ENCODE measurements at places on chromosomes 4 and X.
A peak's percentile ranks its signal among the peaks of the same experiment; 100 is the strongest.

- DNase-seq, result no peak
These were observed 1508.1 kb downstream of the TECRL start for GRCh38 chr4:62901101-62901500.

DNA sequence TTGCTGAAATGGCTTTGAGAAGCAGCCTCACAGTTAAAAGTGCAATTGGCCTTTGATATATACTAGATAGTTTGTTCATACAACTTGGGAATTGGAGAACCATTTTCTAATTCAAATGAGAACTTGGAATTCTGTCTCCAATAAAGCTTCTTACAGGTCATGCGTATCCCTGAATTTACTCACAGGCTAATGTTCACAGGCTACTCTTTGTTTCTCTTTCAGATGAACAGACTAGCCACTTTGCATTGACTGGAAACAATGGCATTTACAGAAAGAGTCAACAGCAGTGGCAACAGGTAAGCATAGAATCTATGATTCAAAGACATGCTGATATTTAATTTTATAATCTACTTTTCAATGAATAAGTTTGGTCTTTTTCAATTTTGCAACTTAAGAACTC is 13.5 kb downstream of the AFF1 start:
- DNase-seq, result no peak

DNA sequence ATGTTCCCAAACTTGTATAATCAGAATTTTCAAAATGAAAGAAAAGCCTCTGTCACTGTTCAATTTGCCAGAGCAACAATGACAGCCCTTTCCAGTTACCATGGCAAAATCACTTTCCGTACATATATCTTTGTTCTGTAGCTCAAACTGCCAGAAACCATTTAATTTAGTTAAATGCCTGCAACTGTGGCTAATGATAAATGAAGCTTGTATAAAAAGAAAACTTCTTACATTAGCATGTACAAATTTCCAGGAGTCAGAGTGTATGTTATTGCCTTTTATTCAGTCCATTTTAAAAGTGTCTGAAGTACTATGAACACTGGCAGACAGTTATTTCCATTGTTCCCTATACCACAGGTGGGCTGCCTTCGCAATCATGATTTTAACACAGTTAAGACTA is 30.3 kb downstream of the ARAP2 start:
- DNase-seq, result no peak

DNA sequence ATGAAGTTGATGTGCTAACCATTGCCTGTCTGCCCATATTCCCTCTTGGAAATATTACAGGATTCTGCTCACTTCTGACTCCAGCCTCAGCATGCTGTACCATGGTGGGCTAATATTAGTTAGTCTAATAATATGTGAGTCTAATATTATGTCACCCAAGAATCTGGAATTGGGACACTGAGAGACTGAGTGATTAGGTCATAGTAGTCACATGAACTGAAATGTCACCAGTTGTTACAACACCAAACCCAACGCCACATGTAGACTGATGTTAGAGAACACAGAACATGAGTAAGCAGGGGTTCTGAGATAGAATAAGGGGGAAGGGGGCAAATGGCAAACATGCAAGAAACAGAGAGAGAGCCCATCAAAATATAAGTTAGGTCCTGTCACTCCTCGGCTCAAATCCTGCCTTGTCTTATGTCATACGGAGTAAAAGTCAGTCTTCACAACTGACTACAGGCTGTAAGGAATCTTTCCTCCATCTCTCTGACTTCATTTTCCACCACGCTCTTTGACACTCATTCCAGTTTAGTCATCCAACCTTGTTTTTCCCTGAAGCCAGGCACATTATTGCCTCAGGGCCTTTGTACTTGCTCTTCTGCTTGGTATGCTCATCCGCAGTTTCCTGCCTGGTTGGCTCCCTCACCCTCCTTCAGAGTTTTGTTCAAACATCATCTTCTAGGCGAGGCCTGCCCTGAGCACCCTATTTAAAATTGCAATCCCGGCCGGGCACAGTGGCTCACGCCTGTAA is 9.6 kb upstream of the SLAIN2 start:
- no peak for DNase-seq

- DNase-seq, result no peak
These were observed 3.1 kb downstream of the CT45A10 start for GRCh38 chrX:135890087-135890585.

GRCh38 chrX:93598076-93598475 is 75.3 kb downstream of the NAP1L3 start:
- no peak for DNase-seq

- DNase-seq, result no peak
These were observed 21.0 kb upstream of the IL13RA2 start for GRCh38 chrX:115038406-115038805.

DNA sequence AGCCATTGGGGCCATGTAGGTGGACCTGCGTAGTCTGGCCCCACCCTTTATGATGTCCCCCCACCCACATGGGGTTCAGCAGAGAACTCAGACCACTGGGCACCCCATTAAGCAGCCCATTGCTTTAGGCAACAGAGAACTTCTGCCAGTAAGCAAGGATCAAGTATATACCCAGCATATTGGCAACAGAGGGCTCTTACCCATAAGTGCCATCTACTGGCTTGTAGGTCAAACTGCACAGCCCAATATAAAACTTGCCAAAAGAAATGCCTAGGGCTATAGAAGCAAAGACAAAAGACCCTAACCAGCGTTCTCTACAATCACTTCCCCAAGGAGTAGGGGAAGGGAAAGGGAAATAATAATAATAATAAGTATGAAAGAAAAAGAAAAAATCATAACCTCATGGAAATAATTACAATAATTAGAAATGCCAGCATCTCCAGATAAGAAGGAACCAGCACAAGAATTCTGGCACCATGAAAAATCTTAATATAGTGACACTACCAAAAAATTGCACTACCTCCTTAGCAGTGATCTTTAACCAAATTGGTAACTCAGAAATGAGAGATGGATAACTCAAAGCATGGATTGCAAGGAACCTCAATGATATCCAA is 1090.7 kb downstream of the FAT4 start:
- DNase-seq, result no peak

DNA sequence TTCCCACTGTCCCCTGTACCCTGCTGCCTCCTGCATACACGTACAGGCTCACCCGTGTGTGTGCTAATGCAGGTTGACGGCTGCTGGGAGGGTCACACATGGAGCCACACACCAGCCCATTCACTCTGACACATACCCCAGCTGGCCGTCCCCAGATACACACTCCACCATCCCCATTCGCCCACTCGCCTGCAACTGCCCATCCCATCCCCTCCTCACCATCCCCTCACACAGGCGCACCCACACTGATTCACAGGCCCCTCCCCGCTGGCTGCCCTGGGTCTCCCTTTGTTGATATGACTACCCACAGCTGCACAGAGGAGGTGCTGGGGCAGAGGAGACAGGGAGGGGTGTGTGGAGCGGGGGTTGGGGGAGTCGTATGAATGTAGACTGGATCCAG is 25.7 kb downstream of the PJA1 start:
- DNase-seq, result no peak

- DNase-seq, result no peak
These were observed 468.6 kb downstream of the INPP4B start for GRCh38 chr4:142377342-142378091.

GRCh38 chr4:37780444-37781130 is 45.9 kb upstream of the PGM2 start:
- no peak for DNase-seq

- peak; percentile 78 for DNase-seq
These were observed 113.4 kb downstream of the SCLT1 start for GRCh38 chr4:128979934-128980333.

DNA sequence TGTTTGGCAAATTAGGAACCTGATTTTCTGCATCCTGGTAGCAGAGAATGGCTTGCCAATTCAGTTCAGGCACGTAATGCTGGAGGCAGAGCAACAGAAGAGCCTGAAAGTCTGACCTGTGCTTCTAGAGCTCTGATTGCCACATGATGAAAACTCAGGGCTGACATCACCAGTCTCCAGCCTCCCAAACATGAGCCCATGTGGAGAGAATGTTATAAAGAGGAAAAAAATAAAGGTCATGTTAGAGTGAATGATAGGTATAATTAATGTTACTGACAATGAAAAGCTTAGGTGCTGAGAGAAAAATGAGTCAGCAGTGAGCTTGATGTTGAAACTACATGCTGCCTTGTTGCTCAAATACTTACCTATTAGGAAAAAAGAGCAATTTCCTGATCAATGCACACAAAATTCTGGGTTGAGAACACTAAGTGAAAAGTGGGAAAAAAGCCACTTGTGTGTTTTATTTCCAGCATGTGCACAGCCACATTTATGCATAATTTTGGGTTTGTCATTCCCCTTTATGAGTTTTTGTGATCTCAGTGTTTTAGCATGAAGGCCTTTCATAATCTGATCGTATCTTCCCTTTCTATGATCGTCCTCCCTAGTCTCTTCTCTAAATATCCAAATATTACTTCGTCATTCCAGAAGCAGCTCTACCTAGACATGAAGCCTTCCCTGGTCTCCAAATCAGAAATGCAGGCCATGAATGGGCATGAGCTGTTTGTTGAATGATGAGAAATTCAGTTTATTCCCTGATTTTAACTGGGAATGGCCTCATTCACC is 113.3 kb upstream of the CPEB2 start:
- no peak for DNase-seq

DNA sequence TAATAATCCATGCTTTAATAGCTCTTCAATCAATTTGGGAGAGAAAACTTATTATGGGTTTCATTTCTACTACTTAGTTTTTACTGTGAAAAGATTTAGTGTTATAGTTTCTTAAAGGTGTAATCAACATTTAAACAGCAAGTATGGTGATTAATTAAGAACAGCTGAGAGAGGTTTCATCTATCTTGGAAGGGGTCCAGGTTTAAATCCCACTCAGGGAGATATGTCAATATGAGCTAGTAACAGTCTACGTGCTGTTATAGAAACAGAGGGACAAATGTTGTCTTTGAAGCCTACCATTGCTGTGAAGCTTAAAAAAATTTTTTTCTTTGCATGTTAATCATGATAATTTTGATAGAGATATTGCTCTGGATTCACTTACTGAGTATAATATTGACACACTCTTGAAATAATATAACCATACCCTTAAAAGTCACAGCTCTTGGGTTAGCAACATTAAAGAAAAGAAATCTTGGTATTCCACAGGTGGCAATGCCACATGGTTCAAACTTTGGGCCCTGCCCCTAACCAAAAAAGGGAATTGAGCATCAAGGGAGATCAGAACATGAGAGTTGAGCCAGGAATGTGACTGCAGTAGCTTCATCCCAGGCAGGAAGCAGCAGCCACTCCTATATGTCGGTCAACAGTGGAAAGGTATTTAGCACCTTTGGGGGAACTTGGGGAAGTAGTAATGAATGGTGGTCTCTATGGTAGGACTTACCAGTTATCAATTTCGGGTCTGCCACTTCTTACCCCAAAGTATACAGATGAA is 107.8 kb downstream of the ANK2 start:
- DNase-seq, result no peak

- DNase-seq, result no peak
These were observed 22.7 kb downstream of the SCML1 start for GRCh38 chrX:17759990-17760389.

GRCh38 chrX:27619975-27620374 is 29.8 kb downstream of the DCAF8L2 start:
- DNase-seq, result peak; percentile 46

GRCh38 chr4:67531379-67531962 is 13.8 kb downstream of the CENPC start:
- DNase-seq, result no peak

DNA sequence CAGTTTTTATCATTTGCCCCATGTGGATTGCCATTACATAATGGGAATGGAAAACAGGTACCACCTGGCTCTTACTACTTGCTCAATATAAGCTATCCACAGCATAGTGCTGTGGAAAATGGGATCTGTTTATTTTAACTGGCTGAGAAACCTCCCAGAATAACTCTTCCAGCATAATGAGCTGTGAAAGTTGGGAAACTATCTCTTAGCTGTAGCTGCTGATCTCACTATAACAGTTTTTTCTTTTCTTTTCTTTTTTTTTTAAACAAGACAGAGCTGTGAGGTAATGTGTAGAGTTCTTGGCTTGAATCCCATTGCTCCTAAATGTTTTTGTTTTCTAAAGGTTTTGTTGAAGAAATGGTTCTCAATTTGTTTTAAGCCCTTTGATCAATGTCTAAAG is 988.3 kb downstream of the PCDH19 start:
- DNase-seq, result no peak

GRCh38 chr4:57628004-57628403 is 517.8 kb upstream of the IGFBP7 start:
- no peak for DNase-seq

DNA sequence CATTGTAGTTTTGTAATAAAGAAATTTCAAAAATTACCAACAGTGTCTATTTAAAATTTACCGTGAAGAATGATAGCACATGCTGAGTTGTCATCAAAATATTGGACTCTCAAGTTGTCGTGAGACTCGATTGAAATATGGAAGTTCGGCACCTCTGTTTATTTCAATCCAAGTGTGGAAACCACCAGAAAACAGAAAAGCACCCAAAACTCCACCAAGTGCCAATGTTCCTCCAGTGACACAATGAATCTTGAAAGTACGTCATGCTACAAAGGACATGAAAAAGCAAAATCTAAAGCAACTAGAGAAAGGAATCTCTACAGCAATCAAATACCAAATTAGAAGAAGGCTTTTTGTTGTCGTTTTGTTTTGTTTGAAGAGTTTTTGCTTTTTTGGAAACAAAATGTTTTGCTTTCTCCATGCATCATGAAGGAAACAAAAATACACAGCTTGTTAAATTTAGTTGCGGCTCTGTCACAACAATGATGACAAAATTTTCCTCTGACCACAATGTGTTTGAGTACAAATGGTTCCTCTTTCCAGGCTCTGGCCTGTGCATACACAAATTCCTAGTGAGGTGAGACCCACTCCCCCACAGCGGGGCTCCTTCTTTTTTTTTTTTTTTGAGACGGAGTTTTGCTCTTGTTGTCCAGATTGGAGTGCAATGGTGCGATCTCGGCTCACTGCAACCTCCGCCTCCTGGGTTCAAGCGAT is 9.6 kb upstream of the IL13RA1 start:
- DNase-seq, result no peak

DNA sequence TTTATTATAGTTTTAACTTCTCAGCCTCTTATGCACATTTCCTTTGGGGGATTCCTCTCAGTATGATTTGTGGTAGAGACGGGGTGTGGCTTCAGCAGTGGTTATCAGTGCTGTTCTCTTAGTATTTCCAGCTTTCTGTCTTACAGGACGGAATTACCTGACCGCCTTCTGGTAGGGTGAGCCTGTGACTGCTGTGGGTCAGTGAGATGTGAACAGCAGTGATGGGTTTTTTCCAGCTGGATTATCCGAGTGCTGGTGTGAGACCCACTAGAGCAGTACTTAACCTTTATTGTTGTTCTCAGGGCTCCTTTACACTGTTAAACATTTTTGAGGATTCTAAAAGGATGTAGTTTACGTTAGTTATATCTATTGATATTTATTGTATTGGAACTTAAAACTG is 135.2 kb downstream of the SLIT2 start:
- DNase-seq, result no peak

- no peak for DNase-seq
These were observed 286.9 kb upstream of the EMCN start for GRCh38 chr4:100804576-100805360.

- peak; percentile 17 for DNase-seq
These were observed 58.2 kb downstream of the WDR17 start for GRCh38 chr4:176123710-176124407.

All from NCI-H446 (cell line).